Regular cardiac myocyte (primary cell): ENCODE measurements at places on chromosomes 1 and 21. TPM values are rescaled to one million over a fixed set of nuclear protein-coding genes. Genes with fewer than 3 reads are reported as not detected.

Gene TMEM240
- total RNA-seq, result 1.5 and 3.7 TPM in 2 replicates

Gene SPATA1
- total RNA-seq, result under 0.01 and 0.96 TPM in 2 replicates

Gene SPRR5
- not detected in 2 replicates for total RNA-seq

Gene SPRR2G
- not detected in 2 replicates for total RNA-seq
